ENCODE measurements at places on chromosomes 13 and 19.
A peak's percentile ranks its signal among the peaks of the same experiment; 100 is the strongest.

- no peak for DNase-seq
Observed at GRCh38 chr19:5281588-5281987, 59.0 kb downstream of the PTPRS start.

- DNase-seq, result no peak
Observed at GRCh38 chr19:676007-676338, 219 bp upstream of the FSTL3 start.

DNA sequence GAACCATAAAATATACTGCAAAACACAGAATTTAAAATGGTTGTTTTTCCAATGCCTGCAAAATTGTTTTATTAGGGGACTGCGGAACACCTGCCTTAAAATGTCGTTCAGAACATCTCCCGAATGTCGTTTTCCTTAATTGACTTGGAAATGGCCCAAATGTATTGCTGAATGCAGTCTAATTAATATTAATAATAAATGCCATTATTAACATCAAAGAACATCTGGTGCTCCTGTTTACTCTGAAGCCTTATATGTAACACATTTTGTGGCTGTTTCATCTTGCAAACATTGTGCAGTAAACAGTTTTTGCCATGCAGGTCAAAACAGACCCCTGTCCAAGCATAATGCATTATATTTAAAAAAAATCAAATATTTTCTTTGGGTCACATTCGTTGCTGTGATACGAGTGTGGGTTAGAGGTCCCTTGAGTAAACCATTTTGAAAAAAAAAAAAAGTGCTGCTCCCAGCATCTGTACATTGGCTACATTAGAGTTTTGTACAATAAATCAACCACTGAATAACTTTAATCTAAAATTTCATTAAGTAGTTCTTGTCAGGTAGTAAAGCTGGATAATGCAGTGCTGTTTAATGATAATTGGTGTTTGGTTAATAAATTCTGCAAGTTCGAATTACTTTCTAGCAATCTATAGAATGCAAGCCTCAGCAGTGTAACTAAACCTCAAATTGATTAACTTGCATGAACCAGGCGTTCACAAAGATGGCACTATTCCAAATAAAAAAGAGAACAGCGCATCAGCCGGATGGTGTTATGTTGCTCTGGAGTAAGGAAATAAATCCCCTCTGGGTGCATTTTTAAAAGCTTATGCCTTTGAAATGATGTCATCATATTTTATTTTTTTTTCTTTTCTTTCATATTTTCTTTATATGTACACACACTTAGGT, 140.2 kb downstream of the ZNF536 start:
- no peak for DNase-seq

DNA sequence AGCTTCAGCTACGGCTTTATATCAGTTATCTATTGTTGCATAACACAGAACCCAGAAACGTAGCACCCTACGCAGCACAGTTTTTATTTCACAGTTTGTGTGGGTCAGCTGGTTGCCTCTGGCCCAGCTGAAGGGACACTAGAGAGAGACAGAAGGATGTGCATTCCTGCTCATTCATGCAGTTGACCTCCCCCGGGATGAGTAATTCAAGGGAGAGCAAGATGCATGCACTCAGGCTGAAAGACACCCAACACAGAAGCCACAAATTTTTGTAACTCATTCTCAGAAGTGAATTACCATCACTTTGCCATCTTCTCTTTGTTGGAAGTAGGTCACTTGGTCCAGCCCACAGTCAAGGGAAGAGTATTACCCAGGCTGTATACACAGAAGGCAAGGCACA, 89.5 kb downstream of the EFNB2 start:
- peak; percentile 22 for DNase-seq

- DNase-seq, result no peak
Observed at GRCh38 chr13:31413516-31413915, 213.7 kb downstream of the B3GLCT start.

DNA sequence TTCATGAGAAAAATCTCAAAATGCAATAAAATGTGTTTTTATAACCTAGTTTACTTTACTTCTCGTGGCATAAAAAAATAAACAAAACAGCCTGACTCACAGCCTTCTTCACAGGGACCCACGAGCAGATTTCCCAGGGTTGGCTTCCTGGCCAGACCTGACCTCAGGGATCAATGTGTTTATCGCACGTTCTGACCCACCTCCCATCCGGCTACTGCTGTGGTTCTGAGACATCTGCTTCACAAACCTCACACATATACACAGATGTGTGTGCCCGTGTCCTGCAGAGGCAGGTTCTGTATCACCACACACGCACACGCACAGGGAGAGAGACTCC, 118.3 kb downstream of the COL4A2 start:
- DNase-seq, result no peak

DNA sequence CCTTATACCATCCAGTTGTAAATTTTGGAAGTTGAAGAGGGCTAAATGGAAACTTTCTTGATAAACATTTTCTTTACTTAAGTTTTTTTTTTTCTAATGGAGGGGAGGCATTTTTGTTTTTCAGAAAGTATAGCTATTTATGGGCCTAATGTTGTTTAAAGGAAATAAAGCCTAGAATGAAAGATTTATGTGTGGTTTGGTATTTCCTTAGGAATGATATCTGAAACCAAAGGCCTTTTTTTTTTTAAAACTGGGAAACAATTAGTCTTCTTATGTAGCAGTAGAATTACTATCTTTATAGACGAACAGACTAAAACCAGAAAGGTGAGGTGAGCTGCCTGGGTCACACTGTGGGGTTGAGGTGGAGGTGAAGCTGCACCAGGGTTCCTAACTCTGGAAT, 80.1 kb downstream of the ESD start:
- no peak for DNase-seq

DNA sequence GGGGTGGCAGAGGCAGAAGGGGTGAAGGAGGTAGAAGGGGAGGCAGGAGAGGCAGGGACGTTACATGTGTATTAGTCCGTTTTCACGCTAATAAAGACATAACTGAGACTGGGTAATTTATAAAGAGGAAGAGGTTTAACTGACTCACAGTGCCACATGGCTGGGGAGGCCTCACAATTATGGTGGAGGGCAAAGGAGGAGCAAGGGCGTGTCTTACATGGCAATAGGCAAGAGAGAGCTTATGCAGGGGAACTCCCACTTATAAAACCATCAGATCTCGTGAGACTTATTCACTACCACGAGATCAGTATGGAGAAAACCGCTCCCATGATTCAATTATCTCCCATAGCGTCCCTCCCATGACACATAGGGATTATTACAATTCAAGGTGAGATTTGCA, 19.0 kb upstream of the ACOD1 start:
- DNase-seq, result no peak

DNA sequence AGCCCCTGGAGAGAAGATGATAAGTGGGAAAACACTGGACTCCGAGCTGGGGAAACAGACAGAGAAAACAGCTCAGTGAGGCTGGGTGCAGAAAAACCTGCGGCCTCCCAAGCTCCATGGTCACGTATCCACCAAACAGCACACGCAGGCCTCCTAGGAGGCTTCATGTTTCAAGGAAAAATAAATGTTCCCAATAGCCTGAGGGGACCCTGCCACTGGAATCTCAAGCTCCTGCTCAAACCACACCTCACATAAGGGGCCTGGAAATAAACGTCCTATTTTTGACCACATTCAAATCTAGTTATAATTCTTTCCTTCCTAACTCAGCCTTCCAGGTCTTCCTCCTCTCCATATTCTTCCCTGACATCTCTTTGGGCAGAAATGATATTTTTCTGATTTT, 225.7 kb downstream of the ABCC4 start:
- no peak for DNase-seq

- DNase-seq, result peak; percentile 27
Observed at GRCh38 chr19:10655457-10656312, 1.5 kb downstream of the ILF3 start.

GRCh38 chr13:106103779-106104178, 431.7 kb downstream of the EFNB2 start:
- no peak for DNase-seq

- DNase-seq, result no peak
Observed at GRCh38 chr13:79531542-79532254, 50.7 kb downstream of the NDFIP2 start.

GRCh38 chr13:42649141-42649540, 75.2 kb downstream of the TNFSF11 start:
- DNase-seq, result no peak

DNA sequence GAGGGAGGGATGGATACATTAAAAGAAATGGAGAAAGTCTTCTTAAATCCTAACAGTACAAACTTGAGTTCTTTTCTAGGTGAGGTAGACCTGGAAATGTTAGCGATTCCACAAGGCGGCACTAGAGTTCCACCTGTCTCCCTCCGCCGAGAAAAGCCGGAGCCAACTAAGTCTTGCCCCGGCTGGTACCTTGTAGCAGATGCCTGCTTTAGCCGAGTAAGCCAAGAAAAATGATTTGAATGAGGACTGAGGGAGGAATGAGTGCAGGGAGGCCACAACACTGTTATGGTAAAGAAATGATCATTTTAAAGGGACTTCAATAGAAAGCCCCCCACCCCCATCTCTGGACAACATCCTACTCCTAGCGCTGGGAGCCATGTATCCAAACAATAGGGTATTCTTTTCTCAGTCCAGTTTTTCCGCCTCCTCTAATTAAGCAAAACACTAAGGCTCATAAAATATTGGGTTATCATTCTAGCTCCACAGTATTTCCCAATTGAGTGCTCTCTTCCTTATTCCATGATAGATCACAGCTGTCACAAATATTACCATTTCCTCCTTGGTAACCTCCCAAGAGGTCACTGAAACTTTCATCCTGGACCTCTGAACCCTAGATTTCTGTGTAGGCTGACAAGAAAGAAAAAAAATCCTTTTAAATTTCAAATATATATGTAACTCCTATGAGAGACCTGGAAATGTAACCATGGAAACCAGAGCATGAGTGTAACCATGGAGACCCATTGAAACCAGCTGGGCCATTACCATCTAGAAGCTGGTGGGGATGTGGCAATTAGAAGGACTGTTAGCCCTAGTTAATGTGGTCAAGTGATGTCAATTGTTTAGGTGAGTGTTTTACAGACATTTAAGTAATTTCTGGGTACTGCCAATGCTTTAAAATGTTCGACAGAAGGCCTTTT, 58.3 kb downstream of the GPALPP1 start:
- DNase-seq, result peak; percentile 62

DNA sequence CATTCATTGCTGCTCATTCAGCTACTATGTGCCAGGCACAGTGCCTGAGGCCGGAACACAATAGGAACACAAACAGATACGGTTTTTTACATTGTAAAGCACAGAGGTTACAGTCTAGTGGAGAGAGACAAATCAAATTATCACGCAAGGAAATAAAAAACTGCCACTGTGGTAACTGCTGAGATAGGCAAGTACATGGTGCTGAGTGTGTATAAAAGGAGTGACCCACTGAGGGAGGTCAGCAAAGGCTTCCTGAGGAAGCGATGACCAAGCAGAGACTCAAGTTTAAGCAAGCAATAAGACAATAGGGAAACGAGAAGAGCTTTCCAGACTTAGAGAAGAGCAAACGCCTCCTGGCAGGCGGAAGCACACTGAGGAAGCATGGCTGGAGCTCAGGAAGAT, 56.4 kb downstream of the NUFIP1 start:
- no peak for DNase-seq

DNA sequence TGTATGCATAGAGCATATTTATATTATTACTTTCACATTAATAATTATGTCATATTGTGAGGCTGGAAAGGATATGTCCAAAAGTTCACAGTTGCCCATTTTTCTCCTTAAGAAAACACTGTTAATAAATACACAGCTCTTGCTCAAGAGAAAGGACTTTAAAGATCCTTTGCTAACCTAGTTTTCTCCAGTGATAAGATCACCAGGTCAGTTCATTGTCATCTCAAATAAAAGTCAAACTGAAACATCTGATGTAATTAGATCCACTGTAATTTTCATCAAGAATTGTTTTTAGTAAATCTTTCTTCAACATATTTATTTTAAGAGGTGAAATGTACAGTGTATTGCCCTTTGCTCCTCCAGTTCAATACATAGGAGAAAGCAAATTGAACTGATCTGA, 82.8 kb upstream of the KLHL1 start:
- no peak for DNase-seq

DNA sequence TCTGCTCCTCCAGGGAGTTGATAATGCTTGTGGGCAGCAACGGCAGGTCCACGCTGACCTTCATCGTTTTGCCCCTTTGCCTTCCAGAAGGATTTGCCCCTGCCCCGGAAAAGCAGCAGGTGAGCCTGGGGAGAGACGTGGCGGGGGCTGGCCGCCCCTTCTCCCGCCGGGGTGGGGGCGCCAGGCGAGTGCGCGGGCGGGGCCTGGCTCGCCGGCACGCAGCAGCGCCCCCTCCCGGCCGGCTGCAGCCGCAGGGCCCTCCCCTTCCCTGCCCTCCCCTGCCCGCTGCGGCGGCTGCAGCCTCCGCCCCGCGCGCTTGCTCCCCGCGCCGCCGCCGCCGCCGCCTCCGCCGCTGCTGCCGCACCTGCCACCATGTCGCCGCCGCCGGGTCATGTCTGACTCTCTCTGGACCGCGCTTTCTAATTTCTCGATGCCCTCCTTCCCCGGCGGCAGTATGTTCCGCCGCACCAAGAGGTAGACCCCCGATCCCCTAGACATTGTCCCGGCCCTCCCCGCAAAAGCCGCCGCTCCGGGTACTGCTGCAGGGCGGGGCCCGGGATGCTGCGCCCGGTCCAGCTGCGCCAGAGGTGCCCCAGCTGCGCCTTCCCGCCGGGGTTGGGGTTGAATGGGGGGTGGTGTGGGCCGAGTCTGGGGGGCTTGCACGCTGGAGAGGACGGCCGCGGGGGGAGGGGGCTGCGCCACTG, at the start of gene MAST1:
MAST1 (plus strand) TSS at position 334 of the 704 bp plus-strand sequence; CDS start at position 392, 58 bp downstream.
- peak; percentile 40 for DNase-seq

GRCh38 chr13:33089311-33089710, 73.1 kb downstream of the KL start:
- DNase-seq, result no peak

- no peak for DNase-seq
Observed at GRCh38 chr13:21033856-21034602, 27.4 kb downstream of the LATS2 start.

DNA sequence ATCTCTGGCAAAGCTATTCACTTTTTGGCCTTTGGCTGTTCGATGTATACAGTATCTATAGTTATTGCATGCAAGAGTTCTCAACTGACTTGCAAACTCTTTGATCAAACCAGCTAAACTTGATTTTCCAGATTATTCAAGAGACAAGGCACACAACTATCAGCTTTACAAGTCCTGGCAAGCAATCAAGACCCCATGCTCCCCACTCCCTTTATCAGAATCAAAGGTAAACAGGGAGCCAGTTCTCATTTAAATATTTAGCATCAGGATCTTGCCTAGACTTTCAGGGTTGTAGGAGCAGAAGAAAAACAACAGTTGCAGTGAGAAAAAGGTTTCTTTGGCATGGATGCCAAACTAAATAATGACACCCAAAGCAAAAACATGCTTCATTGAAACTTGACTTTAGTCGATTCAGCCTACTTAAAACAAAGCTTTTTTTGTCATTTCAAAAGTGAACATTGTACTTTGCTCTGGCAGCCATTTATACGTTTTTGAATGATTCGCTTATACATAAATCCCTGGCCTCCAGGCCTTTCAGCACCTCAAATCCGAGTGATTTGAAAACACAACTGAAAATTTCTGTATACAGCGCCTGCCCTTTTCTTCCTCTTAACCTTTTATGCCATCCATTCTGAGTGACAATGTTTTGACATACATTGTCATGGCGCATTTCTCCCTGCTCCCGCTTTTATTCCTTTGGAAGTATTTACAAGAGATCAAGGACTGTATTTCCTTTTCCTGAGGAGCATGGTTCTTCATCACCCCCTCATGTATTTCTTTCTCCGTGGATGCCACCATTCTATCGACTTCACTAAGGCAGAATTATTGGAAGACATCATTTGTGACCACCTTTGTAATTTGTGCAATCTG, 340.8 kb downstream of the KLF5 start:
- no peak for DNase-seq

GRCh38 chr13:112999414-113000177, 30.6 kb downstream of the MCF2L start:
- no peak for DNase-seq

All from right kidney (tissue), 9 donors.